ENCODE measurements at places on chromosomes 11 and 22.

DNA sequence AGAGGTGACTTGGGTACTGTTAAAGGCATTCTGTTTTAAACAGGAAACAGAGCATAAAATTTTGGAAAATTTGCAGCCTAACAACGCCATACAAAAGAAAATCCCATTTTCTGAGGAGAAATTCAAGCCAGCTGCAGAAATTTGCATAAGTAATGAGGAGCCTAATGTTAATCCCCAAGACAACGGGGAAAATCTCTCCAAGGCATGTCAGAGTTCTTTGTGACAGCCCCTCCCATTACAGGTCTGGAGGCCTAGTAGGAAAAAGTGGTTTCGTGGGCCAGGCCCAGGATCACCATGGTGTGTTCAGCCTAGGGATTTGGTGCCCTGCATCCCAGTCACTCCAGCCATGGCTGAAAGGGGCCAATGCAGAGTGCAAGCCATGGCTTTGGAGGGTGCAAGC, 1333.1 kb upstream of the TENM4 start:
- DNase-seq, result no peak

DNA sequence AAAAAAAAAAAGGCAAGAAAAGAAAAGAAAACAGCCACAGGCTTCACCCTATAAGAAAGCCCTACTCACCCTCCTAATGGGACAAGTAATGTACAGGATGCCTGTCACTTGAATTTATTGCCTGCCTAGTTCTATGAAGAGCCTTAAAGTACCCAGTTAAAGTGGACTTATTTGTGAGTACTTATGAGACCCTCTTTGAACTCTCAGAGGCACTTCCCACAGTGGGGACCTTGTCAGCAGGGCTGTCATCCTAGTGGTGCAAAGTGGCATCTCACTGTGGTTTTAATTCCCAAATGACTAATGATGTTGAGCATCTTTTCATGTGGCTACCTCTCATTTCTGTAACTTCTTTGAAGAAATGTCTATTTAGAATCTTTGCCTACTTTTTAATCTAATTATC, 41.8 kb upstream of the BARX2 start:
- no peak for DNase-seq

DNA sequence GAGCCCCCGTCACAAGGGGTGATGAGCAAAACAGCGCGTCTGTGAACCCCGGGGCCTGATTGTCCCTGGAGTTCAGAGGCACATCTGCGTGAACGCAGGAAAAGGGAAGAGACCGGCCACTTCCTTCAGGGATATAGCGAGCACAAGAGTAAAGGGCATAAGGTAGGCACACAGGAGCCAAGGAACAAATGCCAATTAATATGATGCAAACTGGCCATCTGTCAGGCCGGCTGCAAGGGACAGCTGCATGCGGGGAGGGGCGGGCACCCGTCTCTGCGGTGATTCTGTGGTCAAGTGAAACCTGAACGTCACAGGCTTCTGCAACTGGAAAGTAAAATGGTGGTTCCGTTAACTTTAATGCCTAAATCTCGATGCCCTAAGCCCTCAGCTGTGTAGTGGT, 64.7 kb downstream of the TRIM29 start:
- DNase-seq, result no peak

DNA sequence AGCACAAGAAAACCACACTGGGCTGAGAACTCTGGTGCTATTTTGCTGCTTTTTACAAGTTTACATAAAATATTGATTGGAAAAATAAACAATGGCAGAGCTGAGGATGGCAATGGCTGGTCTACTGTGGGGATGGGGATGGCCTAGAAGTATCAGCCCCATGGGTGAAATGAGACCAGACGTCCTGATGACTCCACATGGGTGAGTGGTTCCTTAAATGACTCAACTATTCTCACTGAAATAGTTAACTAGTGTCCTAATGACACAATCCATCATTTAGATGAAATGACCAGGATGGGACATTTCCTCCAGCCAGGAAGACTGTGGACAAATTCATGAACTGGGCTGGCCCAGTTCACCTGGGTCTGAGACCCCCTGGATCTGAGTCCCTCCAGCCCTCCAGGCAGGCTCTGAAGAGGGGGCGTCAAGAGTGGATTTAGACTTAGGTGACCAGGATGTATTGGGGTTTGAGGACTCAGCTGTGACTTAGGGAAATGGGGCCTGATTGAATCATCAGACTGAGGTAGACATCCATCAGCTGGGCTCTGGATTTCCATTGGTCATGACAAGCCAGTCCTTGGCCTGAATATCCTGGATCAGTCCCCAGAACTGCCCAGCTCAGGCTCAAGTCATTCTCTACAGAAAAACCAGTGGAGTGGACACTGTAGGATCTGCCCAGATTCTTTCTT, 98.2 kb upstream of the IGLL5 start:
- DNase-seq, result no peak

DNA sequence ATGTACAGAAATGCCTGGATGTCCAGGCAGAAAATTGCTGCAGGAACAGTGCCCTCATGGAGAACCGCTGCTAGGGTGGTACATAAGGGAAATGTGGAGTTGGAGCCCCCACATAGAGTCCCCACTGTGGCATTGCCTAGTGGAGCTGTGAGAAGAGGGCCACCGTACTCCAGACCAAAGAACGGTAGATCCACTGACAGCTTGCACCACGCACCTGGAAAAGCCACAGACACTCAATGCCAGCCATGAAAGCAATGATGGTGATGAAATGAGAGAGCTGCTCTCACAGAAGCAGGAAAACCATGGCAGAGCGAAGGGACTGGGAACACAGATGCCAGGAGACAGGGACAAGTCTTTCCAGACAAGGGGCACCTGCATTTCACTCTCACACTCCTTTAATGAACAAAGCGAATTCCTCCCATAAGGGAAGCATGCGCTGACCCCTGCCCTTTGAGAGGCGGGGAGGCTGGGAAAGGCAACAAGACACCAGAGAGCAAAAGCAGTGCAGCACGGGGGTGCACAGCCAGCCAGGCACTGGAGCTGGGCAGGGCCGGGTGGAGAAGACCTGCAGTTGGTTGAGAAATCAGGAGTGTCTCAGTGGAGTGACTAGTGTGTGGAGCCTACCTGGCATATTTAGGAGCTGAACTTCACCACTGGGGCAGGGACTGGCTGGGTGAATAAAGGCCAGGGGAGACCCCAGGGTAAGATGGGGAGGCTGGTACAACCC, 1025.2 kb downstream of the TBC1D22A start:
- peak; percentile 22 for DNase-seq

GRCh38 chr11:3773180-3773579, 24.2 kb downstream of the NUP98 start:
- DNase-seq, result no peak

- DNase-seq, result no peak
Measured at GRCh38 chr11:93194673-93195291, 3.0 kb downstream of the SLC36A4 start.

- no peak for DNase-seq
Measured at GRCh38 chr11:2315395-2316168, 13.8 kb downstream of the TSPAN32 start.

- no peak for DNase-seq
Measured at GRCh38 chr11:44945666-44946065, 5.0 kb downstream of the TP53I11 start.

GRCh38 chr22:27768027-27768653, 33.4 kb downstream of the MN1 start:
- DNase-seq, result no peak

GRCh38 chr11:61682093-61682732, 2.0 kb downstream of the DAGLA start:
- no peak for DNase-seq

- no peak for DNase-seq
Measured at GRCh38 chr22:36584666-36585065, 55.7 kb upstream of the EIF3D start.

DNA sequence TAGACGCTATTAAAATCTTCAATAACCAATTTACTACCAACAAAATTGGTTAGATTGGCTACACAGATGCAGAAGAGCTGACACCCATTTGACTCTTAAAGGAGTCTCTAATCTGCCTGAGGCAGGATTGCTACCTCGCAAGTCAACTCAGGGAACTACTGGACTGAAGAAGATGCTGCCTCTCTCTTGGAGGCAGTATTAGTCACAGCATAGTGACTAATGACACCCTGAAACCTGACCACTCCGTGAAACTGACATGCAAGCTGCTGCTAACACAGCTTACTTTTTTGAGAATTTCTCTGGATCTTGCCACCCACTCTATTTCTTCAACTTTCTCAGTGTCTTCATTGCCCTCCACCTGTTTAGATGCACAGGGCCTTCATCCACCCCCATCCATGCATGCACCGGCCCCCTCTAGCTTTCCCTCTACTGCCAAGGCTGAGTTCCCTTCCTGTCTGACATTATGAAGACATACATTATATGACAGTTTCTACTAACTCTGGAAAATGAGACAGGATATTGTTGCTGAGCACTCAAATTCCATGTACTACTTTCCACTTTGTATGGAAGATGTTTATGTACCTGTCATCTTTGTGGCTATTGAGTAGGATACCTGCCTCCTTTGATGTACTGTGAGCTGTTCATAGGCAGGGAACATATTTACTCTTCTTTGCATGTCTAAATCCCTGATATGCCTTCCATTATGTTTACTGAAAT, 183.2 kb downstream of the MSANTD4 start:
- DNase-seq, result no peak

- DNase-seq, result no peak
Measured at GRCh38 chr11:123362186-123362585, 67.9 kb upstream of the GRAMD1B start.

- no peak for DNase-seq
Measured at GRCh38 chr11:36380296-36381014, 84.4 kb downstream of the PRR5L start.

DNA sequence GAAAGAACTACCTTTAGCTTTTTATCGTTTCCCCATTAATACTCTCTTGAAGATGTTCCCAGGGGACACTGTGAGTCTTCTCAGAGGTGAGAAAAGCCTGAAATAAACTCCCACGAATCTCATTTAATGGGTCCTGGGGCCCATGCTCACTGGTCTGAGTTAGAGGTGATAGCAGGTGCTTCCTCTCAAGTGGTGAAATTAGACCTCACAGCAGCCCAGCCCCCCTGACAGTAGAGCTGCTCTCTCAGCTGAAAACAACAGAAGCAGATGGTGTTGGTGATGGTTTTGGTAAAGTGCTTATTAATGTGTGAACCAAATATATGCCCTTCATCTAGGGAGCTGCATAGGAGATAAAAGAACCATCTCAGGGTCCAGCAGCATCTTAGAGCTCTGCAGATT, 76.8 kb upstream of the VPREB1 start:
- DNase-seq, result no peak

DNA sequence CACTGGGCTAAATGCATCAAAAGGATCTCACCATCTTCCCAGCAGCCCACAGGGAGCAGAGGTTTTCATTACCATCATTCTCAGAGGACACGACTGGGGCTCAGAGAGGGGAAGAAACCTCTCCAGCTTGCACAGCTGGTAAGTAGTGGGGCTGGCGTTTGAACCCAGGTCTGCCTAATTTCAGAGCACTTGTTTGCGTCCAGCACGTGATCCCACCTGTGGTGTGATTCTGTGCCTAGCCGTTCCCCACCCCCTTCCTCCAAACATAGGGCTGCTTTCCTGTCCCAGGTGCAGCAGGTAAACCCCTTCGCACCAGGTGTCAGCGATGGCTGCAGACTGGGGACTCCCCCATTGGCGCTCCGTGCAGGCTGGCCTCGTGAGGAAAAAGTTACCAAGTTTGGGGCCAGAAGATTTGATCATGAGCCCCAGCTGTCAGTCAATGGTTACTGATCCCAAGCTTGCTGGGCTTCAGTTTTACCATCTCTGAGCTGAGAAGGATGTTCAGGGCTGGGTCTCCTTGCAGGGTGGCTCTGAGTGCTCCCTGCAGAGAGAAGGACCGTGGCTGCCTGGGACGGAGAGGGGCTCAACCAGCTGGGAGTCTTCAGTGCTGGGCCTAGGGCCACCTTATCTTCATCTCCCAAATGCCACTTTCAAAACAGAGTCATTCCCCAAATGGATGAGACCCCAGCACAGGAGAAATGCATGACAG, 445.6 kb downstream of the TBC1D22A start:
- no peak for DNase-seq

DNA sequence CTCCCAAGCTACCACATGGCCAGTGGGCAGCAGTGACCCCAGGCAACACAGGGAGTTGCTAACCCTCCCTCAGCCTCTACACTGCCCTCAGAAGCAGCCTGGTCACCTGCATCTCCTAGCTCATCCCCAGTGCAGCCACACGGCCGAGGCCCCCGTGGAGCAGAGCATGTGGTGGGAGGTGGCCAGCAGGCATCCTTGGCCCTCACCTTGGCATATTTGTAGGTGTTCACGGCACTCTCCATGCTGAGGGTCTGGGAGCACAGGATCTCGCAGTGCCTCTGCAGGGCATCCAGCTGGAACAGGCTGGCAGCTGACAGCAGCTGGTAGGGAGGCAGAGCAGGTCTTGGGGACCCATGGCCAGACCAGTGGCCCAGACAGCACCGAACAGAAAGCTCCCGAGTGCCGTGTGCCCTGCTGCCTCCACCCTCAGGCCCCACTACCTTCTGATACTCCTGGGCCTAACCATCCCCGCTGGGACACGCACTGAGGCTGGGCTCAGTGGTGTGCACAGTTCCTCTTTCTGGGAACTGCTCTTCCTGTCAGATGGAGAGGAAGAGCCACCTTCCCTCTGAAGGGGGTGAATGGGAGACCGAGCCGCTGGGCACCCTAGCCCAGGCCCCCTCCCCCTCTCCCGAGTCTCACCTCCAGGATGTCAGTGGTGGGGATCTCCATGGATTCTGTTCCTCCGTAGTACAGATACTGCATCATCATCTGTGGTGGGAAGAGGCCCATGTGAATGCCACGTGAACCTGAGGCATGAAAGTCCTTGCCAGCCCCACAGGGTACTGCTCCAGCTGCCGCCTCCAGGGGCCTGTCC, 48.8 kb downstream of the NAT10 start:
- DNase-seq, result no peak

DNA sequence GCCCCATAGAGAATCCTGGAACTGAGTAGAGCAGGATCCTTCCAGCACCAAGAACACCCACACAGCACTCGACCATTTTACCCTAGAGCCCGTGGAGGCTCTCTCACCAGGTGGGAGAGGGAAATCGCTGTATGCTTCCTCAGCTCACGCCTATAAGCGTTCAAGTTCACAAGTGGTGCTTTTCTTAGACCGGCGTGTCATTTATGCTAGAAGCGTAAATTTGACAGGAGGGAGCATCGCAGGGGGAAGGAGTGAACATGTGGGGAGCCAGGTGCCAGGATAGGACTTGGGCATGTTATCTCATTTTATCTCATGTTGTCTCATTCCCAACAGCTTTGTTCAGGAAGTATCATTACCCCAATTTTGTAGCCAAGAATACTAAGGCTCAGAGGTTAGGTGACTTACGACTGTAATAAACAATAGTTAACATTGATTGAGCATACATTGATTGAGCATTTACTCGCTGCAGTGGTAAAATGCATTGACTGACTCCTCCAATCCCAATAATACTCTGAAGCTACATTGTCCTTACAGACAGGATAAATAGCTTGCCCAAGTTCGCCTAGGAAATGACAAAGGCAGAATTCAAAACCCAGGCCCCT, 19.1 kb upstream of the TP53I11 start:
- DNase-seq, result no peak

- no peak for DNase-seq
Measured at GRCh38 chr11:114876234-114876633, 197.9 kb downstream of the NXPE2 start.

DNA sequence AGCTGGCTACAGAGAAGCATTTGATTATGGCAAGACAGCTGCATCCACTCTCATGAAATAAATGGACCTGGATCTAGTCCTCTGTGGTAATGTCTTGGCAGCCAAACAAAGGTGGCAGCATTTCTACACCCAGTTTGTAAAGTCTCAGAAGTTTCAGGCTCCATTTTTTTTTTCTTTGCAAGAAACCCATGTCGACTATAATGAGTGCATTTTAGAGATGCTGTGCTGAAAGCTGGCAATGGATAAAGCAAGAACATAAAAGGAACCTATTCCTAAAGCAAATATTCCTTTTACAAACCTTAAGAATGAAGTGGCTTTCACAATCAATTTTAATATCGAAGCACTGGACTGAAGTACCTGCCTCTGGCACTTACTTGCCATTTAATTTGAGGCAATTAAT, 33.5 kb downstream of the THAP12 start:
- no peak for DNase-seq
